ENCODE measurements at places on chromosomes 12 and 14. TPM values are rescaled to one million over a fixed set of nuclear protein-coding genes. Genes with fewer than 3 reads are reported as not detected.

DNA sequence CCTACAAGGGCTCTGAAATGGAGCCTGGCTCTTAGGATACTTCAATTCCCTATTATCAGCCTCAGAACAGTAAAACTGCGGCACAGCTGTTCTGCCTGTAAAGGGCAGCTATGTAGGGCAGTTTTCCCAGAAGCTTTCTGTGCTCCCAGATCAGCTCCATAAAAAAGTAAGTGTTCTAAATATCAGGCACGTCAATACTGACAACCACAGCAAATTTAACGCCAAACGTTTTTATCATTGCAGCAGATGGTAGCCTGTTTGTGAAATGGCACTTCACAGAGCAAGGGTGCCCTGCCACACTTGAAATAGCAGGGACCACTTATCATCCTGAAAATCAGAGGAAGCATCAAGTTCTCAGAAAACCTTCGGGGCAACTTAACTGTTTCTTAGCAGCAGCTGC lies 54.8 kb upstream of the PTHLH start:
- no peaks in the 10 kb centered on the region for H3K36me3 ChIP-seq
- H3K27ac ChIP-seq = no peak overlapping the region
- no peak overlapping the region for H3K4me3 ChIP-seq
- ATAC-seq = no peak

DNA sequence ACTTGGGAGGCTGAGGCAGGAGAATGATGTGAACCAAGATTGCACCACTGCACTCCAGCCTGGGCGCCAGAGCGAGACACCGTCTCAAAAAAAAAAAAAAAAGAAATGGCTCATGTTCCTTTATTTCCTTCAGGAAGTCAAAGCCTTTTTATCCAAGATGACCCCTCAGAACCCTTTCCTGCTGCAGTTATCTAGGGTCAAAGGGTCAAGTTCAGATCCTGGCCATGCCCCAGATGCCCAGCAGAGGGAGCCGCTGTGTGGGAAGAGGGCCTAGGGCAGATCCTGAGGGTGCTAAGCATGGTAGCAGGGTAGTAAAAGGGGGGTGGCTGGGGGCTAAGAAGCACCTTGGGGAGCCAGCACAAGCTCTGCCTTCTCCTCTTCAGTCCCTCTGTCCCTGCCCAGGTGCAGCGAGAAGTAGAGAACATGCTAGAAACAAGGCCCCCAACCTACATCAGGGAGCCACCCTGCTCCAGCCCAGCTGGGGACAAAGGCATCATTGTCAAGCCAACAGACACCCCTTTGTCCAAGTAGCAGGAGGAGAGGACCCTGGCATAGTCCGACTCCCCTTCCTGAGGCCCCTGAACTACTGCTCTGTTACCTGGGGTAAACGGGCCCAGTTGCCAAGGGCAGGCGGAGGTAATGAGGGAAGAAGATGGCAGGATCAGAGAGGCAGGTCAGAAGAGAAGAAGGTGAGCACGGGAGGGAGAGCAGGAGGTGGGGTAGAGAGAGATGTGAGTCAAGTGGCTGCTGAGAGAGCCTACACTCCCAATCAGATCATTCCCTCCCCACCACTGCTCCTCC lies 6.5 kb downstream of the NFE2 start:
- H3K36me3 ChIP-seq = no peaks in the 10 kb centered on the region
- H3K4me3 ChIP-seq = no peak overlapping the region
- H3K27me3 ChIP-seq = peaks cover 26% of the 10 kb centered on the region
- H3K27ac ChIP-seq = no peak overlapping the region
- no peaks in the 10 kb centered on the region for H3K4me1 ChIP-seq

DNA sequence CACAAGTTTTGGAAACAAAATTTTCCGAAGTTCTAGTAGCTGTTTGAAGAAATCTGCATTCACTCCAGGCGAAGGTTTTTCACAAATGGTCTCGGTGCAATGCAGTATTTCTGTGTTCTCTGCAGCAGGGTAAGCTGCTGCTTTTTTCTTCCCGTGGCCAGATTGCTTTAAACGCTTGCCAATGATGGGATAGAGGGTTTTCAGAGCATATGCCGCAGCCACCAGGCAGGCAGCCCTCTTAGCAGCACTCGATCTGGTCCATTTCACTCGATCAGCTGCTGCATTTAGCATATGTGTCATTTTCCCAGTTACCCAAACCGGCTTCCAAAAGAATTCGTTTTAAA lies 315 bp downstream of the ABCD2 start:
- peak overlapping the region; percentile 76 for H3K27ac ChIP-seq
- peak overlapping the region; percentile 97 for H3K4me3 ChIP-seq
- peak; percentile 22 for ATAC-seq
- H3K4me1 ChIP-seq = peaks cover 38% of the 10 kb centered on the region

GRCh38 chr12:11830307-11830801 lies 180.9 kb downstream of the ETV6 start:
- no peak overlapping the region for H3K4me3 ChIP-seq
- H3K4me1 ChIP-seq = peaks cover 28% of the 10 kb centered on the region
- peak overlapping the region; percentile 72 for H3K27ac ChIP-seq
- no peaks in the 10 kb centered on the region for H3K27me3 ChIP-seq
- no peaks in the 10 kb centered on the region for H3K36me3 ChIP-seq

GRCh38 chr12:105855361-105856047 lies 283.2 kb downstream of the NUAK1 start:
- H3K27ac ChIP-seq = no peak overlapping the region
- H3K27me3 ChIP-seq = no peaks in the 10 kb centered on the region
- no peak overlapping the region for H3K4me3 ChIP-seq
- no peak for ATAC-seq

The IQSEC3 gene
- total RNA-seq = 0.67 TPM

The FAM90A1 gene
- not detected for total RNA-seq

The RGS6 gene
- 0.50 TPM for total RNA-seq

The IL26 gene
- total RNA-seq = not detected

The RTL1 gene
- not detected for total RNA-seq
